Left ventricle myocardium inferior (tissue), 1 donor: ENCODE measurements at places on chromosomes 11 and 22.

DNA sequence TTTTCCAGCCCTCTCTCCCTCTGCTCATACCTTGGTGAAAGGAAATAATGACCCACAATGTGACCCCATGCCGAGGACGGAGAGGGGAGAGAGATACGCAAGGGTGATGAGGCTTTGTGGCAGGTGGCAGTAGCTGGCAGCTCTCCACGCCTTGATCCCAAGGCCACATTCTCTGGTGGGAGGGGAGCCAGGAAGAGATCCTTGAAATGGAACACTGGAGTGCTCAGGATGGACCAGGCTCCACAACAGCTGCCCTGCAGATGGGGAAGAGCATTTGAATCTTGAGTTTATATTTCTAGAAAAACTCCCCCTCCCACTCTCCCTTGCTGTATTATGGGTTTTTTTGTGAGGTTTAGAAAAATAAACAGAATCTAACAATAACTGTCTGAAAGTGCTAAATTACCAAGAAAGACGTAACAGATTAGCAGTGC, 61.6 kb upstream of the CDON start:
- no peak for DNase-seq

GRCh38 chr22:35525687-35526332, 14.8 kb upstream of the RASD2 start:
- no peak for DNase-seq

DNA sequence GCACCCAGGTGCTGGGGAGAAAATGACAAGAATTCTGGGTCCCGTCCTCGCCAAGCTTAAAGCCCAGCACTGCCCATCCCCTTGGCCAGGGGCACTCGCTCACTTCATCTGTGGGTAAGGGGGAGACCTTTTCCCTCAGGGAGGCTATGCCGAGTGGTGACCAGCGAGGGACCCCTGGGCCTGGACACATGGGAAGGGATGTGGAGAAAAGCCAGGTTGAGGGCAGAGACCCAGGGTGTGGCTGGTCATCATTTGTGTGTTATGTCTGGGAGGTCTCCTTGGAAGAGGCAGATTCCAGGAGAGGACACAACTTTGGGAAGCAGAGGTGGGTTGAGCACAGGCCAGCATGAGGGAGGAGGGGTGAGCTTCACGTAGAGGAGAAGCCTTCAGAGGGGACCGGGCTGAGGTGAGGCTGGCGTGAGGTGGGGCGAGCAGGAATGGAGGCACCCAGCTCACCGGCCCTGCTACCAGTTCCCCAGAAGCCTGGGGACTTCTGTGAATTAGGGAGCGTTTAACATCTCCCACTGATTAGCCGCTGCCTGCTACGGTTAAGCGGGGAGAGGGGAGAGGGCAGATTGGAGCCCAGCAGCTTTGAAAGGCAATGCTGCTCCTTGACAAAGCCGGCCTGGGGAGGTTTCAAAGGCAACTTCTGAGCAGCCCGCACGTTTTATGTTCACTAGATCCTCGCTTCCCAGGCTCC, 25.8 kb upstream of the NECTIN1 start:
- DNase-seq: no peak

DNA sequence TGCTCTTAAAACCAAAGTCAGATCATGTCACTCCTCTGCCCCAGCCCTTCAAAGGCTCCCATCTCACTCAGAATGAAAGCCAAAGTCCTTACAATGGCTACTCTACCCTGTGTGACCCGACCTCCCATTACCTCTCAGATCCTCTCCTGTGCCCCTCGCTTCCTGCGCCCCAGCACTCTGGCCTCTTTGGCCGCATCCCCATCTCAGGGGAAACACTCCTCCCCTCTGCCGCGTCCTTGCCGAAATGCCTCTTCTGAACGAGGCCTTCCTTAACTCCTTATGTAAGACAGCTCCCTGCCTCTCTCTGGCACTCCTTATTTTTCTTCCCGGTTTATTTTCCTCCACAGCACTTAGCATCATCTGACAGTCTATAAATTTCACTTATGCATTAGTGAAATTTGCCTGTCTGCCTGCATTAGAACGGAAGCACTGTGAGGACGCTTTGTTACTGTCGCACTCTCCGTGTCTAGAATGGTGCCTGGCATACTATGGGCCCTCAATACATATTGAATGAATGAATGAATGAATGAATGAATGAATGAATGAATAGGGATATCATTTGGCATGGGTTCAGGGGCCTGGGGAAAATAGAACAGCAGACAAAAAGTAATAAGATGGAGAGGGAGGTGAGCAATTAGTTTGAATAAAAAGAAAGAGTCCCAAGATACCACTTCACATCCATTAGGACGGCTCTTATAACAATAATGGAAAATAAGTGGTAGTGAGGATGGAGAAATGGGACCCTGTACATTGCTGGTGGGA, 137.8 kb downstream of the CEP164 start:
- no peak for DNase-seq

DNA sequence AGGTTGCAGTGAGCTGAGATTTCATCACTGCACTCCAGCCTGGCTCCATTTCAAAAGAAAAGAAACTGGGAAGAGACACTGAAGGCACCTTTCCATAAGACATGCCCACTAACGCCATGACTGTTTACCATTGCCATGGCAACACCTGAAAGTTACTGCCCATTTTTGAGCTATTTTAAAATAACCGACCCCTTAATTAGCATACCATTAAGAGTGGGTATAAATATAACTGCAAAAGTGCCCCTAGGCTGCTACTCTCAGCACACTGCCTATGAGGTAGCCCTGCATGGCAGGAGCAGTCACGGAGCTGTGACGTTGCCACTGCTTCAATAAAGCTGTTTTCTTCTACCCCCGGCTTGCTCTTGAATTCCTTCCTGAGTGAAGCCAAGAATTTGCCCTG, 9.9 kb upstream of the RNASEH2C start:
- no peak for DNase-seq
